ENCODE measurements at places on chromosomes 5 and 9.
A peak's percentile ranks its signal among the peaks of the same experiment; 100 is the strongest.

GRCh38 chr5:137075163-137075970 is 423.8 kb downstream of the SPOCK1 start:
- DNase-seq: peak; percentile 33

- no peak for DNase-seq
Observed at GRCh38 chr9:136535070-136535469, 10.8 kb downstream of the NOTCH1 start.

GRCh38 chr5:10059556-10059955 is 190.1 kb downstream of the ATPSCKMT start:
- no peak for DNase-seq

- no peak for DNase-seq
Observed at GRCh38 chr5:177098470-177099141, 11.9 kb downstream of the FGFR4 start.

- peak; percentile 1 for DNase-seq
Observed at GRCh38 chr5:155794795-155795194, 532.2 kb upstream of the SGCD start.

DNA sequence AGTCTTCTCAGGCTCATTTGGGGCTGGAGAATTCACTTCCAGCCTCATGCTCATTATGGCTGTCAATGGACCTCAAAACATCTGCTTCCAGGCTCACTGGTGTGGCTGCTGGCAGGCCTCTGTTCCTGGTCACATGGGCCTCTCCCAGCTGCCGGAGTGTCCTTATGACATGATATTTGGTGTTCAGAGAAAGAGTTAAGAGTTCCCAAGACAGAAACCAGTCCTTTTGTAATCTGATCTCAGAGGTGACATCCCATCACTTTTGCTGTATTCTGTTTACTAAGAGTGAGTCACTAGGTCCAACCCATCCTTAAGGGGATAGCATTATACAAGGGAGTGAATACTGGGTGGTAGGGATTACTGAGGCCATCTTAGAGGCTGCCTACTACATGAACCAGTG is 104.6 kb downstream of the CACNA1B start:
- DNase-seq: no peak

DNA sequence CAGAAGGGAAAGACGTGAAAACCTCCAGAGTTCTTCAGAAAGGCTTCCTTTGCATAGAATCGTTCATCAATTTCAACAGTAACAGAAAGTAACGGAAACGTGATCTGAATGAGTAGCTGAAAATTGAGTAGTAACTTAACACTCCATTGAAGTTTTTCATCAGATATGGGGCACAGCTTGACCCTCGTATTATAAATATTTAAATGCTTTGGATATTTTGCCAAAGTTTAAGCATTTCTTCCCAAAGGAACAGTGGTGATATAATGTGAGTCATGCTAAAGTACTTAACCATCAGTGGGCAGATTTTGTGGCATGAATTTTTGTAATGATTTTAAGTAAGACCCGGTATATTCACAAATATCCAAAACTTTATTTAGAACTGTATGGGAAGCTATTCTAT is 67.4 kb upstream of the ADAMTS19 start:
- no peak for DNase-seq

DNA sequence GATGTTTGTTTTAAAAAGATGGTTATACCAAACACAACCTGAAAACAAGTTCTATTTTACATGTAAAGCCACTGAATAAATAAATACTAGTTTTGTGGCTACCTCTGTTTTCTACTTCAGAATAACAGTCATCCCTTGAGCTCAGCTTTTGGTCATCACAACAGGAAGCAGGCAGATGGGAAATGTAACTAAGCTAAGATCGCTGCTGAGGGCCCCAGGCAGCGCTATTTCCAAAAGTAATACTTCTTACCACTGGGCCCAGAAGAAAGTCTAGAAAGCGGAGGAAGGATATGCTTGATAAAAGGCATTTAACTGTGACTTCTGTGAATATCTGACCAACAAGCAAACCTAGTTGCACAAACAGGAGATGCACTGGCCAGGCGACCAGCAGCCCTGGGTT is 61.4 kb downstream of the SERINC5 start:
- DNase-seq: no peak

- DNase-seq: no peak
Observed at GRCh38 chr5:135920199-135920598, 24.6 kb upstream of the IL9 start.

Data from endothelial cell of umbilical vein (primary cell).